ENCODE measurements at places on chromosomes 6 and 20. TPM values are rescaled to one million over a fixed set of nuclear protein-coding genes. Genes with fewer than 3 reads are reported as not detected.

GRCh38 chr6:17552861-17553260 lies 47.2 kb upstream of the FAM8A1 start:
- DNase-seq, result no peak

GRCh38 chr6:2616811-2617210 lies 133.9 kb downstream of the MYLK4 start:
- DNase-seq, result no peak

GRCh38 chr20:21046413-21047070 lies 59.6 kb downstream of the LINC00237 start:
- DNase-seq, result no peak

- no peak for DNase-seq
These were observed 222.8 kb downstream of the UST start for GRCh38 chr6:148969603-148970061.

DNA sequence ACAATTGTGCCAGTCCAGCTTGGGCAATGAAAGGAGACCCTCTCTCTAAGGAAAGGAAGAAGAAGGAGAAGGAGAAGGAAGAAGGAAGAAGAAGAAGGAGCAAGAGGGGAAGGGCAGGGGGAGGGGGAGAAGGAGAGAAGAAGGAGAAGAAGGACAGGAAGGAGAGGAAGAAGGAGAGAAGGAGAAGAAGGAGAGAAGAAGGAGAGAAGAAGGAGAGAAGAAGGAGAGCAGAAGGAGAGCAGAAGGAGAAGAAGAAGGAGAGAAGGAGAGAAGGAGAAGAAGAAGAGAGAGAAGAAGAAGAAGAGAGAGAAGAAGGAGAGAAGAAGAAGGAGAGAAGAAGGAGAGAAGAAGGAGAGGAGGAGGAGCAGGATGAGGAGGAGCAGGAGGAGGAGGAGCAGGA lies 22.5 kb upstream of the DEFB116 start:
- DNase-seq, result no peak

GRCh38 chr6:94071835-94072234 lies 652.5 kb upstream of the EPHA7 start:
- DNase-seq, result no peak

DNA sequence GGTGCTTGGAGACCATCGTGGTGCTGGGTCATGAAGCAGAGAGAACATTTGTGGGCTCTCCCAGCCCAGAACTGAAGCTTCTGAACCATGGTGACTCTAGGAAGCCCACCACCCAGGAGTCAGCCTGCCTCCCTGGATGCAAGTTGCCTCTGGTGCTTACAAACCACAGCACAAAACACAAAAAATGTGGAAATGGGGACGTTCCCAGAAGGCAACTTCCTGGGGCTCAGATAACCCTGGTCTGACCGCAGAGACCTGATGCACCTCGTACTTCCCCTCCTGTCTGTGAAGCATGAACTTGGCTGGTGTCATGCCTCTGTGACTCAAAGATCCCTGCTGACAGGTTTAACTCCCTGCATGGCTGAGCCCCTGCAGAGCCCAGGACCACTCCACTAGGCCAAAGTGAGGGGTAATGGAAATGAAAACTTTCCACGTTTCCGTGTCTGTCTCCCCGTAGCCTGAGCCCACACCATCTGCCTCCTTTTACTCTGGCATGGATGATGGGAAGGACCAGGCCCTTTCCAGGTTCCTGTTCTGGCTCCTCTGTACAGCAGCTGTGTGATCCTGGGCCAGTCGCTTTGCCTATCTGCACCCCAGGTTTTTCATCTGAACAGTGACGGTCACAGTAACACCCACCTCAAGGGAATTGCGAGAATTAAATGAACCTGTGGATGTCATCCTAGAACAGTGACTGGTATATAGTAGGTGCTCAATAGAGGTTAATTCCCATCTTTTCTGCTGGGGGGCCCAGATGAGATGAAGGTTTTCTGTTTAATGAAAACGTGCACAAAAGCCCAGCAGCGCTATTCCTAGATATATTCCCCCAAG lies 57.7 kb downstream of the PPP1R16B start:
- DNase-seq, result peak; percentile 81

GRCh38 chr20:24785141-24786110 lies 163.6 kb upstream of the CST7 start:
- DNase-seq, result no peak

DNA sequence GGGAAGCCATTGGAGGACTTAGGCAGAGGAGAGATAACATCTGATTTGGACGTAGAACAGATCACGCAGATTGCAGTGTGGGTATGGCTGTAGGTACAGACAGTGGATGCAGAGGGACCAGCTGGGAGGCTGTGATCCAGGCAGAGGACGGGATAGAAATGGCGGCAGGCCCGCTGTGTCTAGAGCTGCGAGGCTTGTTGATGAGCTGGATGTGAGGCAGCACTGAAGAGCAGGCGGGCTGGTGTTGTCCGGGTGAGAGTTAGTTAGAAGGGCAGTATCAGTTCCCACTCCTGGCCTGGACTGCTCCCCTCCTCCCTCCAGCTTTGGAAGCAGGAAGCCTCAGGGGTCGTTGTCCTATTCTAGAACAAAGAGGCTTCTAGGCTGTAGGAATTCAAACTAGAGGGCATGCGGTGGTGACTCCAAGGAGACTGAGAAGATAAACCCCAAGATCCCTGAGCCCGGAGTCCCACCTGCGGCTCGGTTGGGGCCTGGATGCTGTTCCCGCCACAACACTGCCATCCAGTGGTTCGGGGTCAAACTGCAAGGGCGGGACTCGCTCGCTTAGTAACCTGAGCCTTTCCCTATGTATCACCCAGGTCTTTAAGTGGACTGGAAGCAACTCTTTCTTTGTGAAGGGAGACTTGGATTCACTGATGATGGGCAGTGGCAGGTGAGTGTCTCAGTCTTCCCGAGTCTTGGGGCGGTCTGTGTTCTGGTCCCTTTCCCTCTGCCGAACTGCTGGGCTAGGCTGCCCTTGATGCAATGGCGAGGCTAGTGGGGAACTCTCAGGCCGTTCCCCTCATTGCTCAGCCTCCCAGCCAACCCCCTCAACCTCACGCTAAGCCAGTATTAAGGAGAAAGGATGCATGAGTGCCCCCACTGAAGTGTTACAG lies 11.2 kb downstream of the TLDC2 start:
- peak; percentile 92 for DNase-seq

Gene SLC16A10
- 6.6 TPM for total RNA-seq

Gene C20orf141
- not detected for total RNA-seq

Gene PCK1
- not detected for total RNA-seq

Gene PSORS1C2
- not detected for total RNA-seq
